ENCODE measurements at places on chromosomes 5 and 9. TPM values are rescaled to one million over a fixed set of nuclear protein-coding genes. Genes with fewer than 3 reads are reported as not detected.
A peak's percentile ranks its signal among the peaks of the same experiment; 100 is the strongest.

Gene DNAJC21
- 62.1 TPM for total RNA-seq

Gene SLC46A2
- total RNA-seq = not detected

DNA sequence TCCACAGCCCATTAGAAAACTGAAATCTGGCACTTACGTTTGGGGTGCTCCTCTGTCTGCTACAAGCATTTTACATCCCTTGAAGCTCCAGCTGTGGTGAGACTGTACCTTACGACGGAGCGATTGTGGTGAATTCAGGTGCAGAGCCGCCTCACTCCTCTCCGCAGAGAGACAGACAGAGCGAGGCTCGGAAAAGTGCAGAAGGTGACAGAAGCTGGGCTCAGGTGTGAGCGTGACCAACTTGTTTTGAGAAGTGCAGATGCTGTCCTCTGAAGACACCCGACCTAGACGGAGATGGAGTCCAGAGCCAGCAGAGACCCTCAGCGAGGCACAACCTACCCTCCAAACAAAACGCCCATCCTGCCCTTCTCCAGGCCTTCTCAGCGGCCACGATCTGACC is 196.5 kb downstream of the MED10 start:
- DNase-seq = no peak

DNA sequence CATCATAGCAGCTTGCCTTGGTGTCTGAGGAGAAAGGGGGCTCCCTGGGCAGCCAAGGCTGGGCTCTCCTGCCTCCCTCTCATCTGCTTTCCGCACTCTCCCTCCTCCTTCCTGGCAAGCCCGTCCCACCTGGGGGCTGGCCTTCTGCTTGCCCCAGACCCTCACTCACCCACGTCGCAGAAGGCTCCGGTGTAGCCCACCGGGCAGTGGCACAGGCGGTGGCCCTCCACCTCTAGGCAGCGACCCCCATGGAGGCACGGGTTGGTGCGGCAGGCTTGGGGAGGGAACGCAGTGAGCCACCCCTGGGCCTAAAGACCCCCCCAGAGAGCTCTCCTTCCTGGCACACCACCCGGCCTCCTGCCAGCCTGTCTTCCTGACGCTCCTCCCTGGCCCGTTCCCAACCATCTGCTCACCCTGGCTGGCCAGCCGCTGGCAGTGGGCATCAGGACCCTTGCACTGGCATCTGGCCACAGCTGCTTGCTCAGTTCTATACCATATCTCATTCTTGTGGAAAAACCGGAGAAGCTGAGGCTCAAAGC is 4.2 kb upstream of the PFN3 start:
- DNase-seq = no peak

Gene SLC25A2
- not detected for total RNA-seq

Gene NRG2
- total RNA-seq = 1.3 TPM

Gene FGD3
- total RNA-seq = 5.2 TPM

DNA sequence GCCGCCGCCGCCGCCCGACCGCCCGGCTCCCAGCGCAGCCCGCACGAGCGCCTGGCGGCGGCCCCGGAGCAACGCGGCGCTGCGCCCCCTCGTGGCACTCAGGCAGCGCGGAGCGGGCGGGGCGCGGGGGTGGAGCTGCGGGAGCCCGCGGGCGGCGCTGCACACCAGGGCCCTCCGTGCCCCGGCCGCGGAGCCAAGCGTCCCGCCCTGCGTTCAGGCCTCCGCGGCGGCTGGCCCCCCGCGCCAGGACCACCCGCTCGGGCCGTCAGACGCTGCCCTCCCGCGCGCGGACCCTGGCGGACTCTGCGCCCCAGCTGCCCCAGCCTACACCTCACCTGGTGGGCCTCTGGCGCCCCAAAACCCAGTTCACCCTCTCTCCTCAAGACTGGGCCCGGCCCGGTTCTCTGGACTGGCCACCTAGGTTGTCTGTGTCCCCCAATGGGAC is at the start of gene RASGEF1C:
Gene RASGEF1C, minus strand, starts transcription at position 75 of the 445 bp plus-strand sequence. CDS start 71,159 bp downstream, outside the sequence.
- DNase-seq = peak; percentile 61

Gene WHRN
- 7.0 TPM for total RNA-seq

DNA sequence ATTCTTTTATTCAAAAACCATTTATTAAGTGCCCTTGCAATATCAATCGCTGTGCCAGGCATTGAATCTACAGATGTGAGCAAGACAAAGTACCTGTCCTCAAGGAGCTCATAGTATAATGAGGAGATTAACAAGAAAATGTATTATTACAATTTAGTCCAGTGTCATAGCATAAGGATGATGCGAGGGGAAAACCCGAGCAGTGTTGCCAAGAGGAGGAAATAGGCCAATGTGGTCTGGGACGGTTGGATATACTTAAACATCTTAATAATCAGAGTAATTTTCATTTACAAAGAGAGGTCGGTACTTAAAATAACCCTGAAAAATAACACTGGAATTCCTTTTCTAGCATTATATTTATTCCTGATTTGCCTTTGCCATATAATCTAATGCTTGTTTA is 18.5 kb downstream of the CD274 start:
- no peak for DNase-seq

Gene SUB1
- 204 TPM for total RNA-seq

Gene C5orf52
- not detected for total RNA-seq

Gene NHP2
- 89.5 TPM for total RNA-seq

GRCh38 chr9:99130069-99130468 is 25.2 kb downstream of the TGFBR1 start:
- DNase-seq = no peak

Gene MIER3
- total RNA-seq = 16.6 TPM

Gene SLCO6A1
- not detected for total RNA-seq

Gene CCNJL
- total RNA-seq = 5.6 TPM

GRCh38 chr5:64331597-64332277 is 166.1 kb downstream of the RNF180 start:
- DNase-seq = peak; percentile 62

- no peak for DNase-seq
These were observed 3.9 kb downstream of the CDKN2B start for GRCh38 chr9:22005021-22005701.

DNA sequence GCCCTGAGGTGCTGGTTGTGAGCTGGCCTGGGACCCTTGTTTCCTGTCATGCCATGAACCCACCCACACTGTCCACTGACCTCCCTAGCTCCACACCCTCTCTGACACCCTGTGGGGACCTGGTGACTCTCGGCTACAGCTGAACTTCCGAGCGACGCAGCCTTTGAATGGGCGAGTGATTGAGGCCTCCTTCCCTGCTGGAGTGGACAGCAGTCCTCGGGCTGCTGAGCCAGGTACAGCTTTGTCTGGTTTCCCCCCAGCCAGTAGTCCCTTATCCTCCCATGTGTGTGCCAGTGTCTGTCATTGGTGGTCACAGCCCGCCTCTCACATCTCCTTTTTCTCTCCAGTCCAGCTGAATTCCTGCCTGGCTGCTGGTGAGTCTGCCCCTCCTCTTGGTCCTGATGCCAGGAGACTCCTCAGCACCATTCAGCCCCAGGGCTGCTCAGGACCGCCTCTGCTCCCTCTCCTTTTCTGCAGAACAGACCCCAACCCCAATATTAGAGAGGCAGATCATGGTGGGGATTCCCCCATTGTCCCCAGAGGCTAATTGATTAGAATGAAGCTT is 6.1 kb downstream of the CA9 start:
- DNase-seq = no peak

GRCh38 chr5:96629774-96630173 is 32.4 kb upstream of the CAST start:
- DNase-seq = no peak

Gene BAAT
- total RNA-seq = 0.16 TPM

DNA sequence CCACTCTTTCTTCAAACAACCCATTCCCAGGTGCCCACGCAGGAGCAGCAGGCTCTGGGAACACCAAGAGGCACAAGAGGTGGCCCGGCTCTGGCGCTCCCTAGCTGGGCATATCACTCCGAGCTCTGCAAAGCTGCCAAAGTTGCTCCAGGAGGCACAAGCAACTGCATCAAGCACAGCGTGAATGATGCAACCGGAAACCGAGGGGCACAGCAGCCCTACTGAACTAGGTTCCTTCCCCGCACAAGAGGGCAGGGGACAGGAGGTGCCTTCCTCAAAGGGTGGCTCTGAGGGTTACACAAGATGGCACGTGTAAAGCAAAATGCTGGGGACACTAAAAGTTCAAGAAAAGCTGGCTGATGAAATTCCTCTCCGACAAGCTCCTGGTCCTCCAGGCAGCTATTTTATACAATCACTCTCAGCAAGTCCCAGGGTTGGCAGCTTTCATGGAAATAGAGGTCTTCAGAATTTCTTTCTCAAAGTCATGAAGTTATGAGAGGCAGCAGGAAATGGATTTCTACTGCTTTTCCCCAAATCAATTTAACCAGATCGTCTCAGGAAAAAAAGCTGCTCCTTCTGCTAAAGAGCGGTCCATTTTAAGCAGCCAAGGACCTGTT is 22.9 kb downstream of the PSMB7 start:
- no peak for DNase-seq

Data from left cardiac atrium (tissue), 4 donors.